ENCODE measurements at places on chromosomes 7 and 10. TPM values are rescaled to one million over a fixed set of nuclear protein-coding genes. Genes with fewer than 3 reads are reported as not detected.
A peak's percentile ranks its signal among the peaks of the same experiment; 100 is the strongest.

The IGFBP1 gene
- total RNA-seq, result 0.24 TPM

The LEP gene
- not detected for total RNA-seq

The CDC14C gene
- total RNA-seq, result 0.22 TPM

The NPC1L1 gene
- 21.2 TPM for total RNA-seq

The UPK3BL2 gene
- 9.4 TPM for total RNA-seq

DNA sequence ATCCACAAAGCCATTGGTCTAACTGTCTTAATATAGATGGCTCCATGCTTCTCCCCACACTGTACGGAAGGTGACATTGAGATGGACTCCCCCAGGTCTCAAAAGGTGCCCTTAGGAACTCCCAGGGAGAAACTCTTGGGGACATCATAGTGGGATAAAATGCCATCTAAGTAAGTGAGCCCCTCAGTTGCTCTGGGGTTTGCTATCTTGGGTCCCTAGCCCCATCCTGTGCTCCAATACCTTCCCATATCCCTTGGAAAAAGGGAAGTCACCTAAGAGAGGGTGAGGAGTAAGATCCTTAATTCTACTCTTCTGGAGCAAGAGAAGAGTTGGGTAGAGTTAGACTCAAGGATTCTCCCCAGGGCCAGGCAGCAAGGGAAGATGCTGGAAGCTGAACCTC, 7.9 kb downstream of the PRRT4 start:
- no peak overlapping the region for H3K4me3 ChIP-seq
- DNase-seq, result no peak
- H3K36me3 ChIP-seq, result no peaks in the 10 kb centered on the region
- peaks cover 75% of the 10 kb centered on the region for H3K27me3 ChIP-seq
- no peak overlapping the region for H3K27ac ChIP-seq

DNA sequence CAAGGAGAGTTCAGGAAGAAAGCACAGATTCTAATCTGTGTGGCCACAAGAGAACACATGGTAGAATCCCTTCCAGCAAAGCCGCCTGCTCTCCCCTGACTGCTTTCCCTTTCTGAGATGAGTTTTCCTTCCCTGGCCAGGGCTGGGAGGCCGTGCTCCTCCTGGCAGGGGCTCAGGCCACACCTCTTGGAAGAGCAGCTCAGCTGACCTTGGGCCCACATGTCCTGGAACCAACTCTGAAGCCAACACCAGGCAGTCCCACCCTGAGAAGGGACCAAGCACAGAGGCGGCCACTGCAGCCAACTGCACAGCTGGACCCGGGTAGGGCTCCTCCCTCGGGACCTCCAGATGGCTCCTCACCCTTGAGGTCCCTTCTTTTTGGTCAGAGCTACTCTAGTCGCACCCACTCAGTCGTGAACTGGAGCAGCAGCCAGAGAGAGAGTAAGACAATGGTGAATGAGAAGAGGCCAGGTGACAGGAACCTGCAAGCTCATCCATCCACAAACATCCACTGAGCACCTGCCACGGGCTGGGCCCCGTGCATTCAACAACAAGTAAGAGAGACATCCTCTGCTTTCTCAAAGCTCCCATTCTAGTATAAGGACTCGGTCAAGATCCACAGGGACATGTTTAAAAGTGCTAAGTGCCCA, 40.3 kb downstream of the FAM53B start:
- no peak for DNase-seq
- no peak overlapping the region for H3K4me3 ChIP-seq
- H3K36me3 ChIP-seq, result peaks cover 14% of the 10 kb centered on the region
- H3K27me3 ChIP-seq, result no peaks in the 10 kb centered on the region
- peaks cover 27% of the 10 kb centered on the region for H3K4me1 ChIP-seq

GRCh38 chr7:137576481-137576880, 232.9 kb upstream of the PTN start:
- no peak overlapping the region for H3K27ac ChIP-seq
- H3K4me1 ChIP-seq, result no peaks in the 10 kb centered on the region
- DNase-seq, result no peak
- no peaks in the 10 kb centered on the region for H3K27me3 ChIP-seq
- no peaks in the 10 kb centered on the region for H3K36me3 ChIP-seq

DNA sequence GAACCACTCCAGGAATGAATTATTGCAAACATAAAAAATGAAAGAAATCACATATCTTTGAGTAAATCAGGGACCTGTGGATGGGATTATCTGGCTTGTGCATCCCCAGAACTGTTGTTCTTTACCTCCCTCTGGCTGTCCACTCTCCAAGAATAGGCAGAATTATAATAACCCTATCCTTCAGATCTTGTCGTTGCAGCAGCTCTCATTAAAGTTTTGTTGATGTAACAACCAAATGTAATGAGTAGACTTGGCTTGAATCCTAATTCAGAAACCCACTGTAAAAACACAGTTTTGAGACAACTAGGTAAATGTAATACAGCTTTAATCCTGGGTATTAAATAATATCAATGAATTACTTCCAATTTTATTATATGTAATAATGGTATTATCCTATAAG, 16.2 kb downstream of the LSM5 start:
- no peak overlapping the region for H3K4me3 ChIP-seq
- H3K36me3 ChIP-seq, result no peaks in the 10 kb centered on the region
- no peak for DNase-seq
- H3K4me1 ChIP-seq, result no peaks in the 10 kb centered on the region

- no peaks in the 10 kb centered on the region for H3K27me3 ChIP-seq
- DNase-seq, result no peak
- H3K27ac ChIP-seq, result no peak overlapping the region
- peaks cover 1% of the 10 kb centered on the region for H3K36me3 ChIP-seq
- no peak overlapping the region for H3K4me3 ChIP-seq
These were observed 155.4 kb downstream of the DIP2C start for GRCh38 chr10:534047-534566.

DNA sequence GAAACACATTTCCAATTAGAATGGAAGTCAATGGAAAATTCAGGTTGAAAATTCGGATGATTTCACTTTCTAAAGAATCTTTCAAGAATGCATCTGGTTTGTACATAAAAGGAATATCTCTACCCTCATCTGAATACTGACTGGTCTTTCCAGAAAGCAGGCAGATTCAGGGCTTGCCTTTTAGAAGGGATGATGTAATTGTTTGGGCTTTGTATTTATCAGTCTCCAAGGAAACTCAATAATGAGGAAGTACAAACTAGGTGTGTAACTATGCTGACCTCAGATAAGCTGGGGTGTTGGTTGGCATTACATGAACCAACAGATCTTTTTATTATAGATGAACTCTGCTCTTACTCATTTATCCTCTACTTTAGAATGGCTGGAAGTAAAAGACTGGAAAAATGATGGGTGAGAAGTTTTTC, 24.1 kb downstream of the PDLIM1 start:
- DNase-seq, result no peak
- peaks cover 48% of the 10 kb centered on the region for H3K4me1 ChIP-seq
- no peaks in the 10 kb centered on the region for H3K27me3 ChIP-seq
- H3K27ac ChIP-seq, result peak overlapping the region; percentile 97

- no peak for DNase-seq
- no peak overlapping the region for H3K27ac ChIP-seq
- no peak overlapping the region for H3K4me3 ChIP-seq
- peaks cover 3% of the 10 kb centered on the region for H3K27me3 ChIP-seq
- H3K36me3 ChIP-seq, result no peaks in the 10 kb centered on the region
These were observed 123.3 kb downstream of the PAXIP1 start for GRCh38 chr7:154879629-154880028.

DNA sequence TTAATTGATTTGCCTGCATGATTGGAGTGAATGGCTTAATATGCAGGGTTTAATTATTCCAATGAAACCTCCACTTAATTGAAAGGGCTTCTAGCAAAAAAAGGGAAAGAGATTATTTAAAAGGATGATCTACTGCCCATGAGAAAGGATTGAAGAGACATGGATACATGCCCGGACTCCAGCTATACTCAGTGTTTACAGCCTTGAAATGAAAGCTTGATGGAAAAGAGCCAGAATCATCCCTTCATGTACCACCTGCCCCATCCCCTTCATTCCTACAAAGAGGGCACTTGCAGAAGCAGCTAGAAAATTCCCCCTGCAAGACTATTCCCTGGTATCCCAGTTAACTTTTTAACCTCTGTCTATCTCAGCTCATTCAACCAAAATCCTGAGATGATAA, 78.4 kb downstream of the CARD11 start:
- no peak for DNase-seq
- H3K4me1 ChIP-seq, result no peaks in the 10 kb centered on the region
- H3K4me3 ChIP-seq, result no peak overlapping the region
- H3K27ac ChIP-seq, result no peak overlapping the region
- H3K36me3 ChIP-seq, result peaks cover 3% of the 10 kb centered on the region

DNA sequence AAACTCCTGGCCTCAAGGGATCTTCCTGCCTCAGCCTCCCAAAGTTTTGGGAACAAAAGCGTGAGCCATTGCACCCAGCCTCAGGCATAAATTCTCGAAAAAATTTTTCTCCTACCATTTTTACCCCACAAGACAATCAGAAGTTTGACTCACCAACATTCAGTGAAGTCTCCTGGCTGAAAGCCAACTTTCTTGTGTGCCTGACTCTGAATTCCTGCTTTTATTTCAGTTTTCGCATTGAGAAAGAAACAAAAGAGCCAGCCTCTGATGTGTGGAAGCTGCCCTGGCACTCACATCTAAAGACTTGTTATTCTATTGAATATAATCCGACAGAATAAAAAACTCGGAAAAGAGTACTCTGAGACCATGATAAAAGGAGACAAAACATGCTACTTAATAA, 402.9 kb downstream of the MAGI2 start:
- no peaks in the 10 kb centered on the region for H3K27me3 ChIP-seq
- H3K4me3 ChIP-seq, result no peak overlapping the region
- H3K27ac ChIP-seq, result no peak overlapping the region
- peaks cover 2% of the 10 kb centered on the region for H3K4me1 ChIP-seq
- H3K36me3 ChIP-seq, result peaks cover 5% of the 10 kb centered on the region

GRCh38 chr7:123763191-123763661, 14.4 kb upstream of the WASL start:
- no peak overlapping the region for H3K27ac ChIP-seq
- H3K36me3 ChIP-seq, result peaks cover 3% of the 10 kb centered on the region
- peaks cover 2% of the 10 kb centered on the region for H3K4me1 ChIP-seq
- no peak for DNase-seq
- no peak overlapping the region for H3K4me3 ChIP-seq
- H3K27me3 ChIP-seq, result no peaks in the 10 kb centered on the region

DNA sequence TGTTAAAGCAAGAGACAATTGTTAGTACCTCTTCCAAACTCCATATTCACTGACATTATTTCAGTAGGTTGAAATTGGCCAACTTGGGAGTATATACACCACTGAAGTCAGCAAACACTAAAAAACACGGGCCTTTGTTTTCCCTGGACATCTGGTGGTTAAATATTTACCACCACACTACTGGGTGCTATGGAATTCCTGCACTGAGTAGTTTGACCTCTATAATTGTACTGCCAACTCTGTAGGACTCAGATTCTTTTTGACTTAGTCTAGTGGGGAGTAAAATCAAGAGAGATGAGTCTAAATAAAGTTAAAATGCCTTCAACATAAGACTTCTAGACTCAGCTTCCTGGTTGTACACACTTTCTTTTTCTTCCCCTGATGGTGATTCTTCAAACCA, 41.3 kb upstream of the TES start:
- peaks cover 20% of the 10 kb centered on the region for H3K27me3 ChIP-seq
- no peak for DNase-seq
- H3K36me3 ChIP-seq, result no peaks in the 10 kb centered on the region
- no peak overlapping the region for H3K4me3 ChIP-seq
- H3K4me1 ChIP-seq, result peaks cover 32% of the 10 kb centered on the region

DNA sequence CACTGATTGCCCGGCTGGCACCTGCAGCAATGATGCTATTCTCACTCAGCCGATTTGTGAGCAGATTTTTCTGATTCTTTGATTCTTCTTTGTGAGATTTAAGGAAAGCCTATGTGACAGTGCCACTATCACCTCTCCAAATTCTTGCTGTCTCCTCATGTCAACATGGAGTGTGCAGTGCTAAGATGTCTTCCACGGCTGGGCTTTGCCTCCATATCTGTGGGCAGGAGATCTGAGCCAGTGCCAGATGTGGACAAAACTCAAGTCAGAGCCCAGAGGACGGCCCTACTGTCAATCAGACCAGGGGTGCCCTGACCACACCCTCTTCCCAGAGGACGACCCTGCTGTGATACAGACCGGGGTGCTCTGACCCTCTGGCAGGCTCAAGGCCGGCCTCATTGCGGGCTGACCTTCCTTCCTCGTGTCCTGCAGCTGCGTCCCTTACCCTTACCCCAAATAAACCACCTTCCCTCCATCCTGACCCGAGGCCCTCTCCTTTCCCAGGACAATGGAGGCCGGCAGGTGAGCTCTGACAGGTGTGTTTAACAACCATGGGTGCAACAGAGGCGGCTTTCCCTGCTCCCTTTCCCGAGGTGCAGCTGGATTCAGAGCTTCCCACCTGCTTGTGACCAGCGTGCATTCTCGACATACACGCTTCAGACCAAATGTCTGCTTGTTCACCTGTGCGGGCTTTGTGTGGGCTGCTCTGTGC, 221.4 kb downstream of the ADARB2 start:
- no peak overlapping the region for H3K4me3 ChIP-seq
- no peak for DNase-seq
- H3K27ac ChIP-seq, result no peak overlapping the region
- H3K27me3 ChIP-seq, result peaks cover 3% of the 10 kb centered on the region
- no peaks in the 10 kb centered on the region for H3K4me1 ChIP-seq

DNA sequence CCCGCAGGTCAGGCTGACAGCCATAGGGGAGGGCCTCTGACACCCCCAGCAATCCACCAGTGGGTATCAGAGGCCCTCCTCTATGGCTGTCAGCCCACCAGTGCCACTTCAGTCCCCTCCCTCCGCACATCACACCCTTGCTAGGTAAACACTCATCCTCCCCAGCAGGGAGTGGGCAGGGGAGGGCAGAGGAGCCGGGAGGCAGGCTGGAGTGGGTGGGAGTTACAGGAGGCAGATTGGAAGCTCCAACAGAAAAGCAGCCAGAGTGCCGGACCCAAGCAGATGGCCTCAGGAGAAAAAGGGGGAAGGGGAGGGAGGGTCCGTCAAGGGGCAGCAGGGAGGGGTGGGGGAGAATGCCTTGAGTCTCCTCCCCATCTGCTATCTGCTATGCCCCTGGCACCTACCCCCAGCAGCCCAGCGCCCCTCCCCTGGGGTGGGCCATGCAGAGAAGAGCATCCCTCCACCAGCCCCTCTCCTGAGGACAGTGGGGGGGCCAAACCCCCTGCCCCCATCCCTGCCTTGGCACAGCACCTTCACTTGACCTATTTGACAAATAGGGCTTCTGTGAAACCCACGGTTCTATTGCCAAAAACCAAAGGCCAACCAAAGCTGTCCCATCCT, 2.4 kb downstream of the RASGEF1A start:
- no peaks in the 10 kb centered on the region for H3K4me1 ChIP-seq
- no peaks in the 10 kb centered on the region for H3K36me3 ChIP-seq
- no peak overlapping the region for H3K27ac ChIP-seq
- DNase-seq, result no peak

DNA sequence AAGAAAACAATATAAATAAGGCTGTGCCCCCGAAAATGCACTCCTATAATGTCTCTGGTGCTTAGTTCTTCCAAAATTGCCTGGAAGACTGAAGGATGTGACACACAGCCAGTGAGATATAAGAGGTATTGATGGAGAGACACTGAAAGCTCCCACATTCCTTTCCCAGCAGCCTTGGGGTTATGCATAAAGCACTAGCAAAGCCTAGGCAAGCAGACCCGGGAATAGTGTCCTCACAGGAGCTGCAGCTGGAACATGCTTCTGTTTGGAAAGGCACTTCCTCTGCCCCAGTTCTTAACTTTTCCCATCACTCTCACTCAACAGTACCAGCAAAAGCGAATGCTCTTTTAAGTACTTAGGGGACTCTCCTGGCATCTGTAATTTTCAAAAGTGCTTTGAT, 178.0 kb downstream of the AMPH start:
- no peaks in the 10 kb centered on the region for H3K36me3 ChIP-seq
- no peaks in the 10 kb centered on the region for H3K27me3 ChIP-seq
- H3K27ac ChIP-seq, result no peak overlapping the region
- no peak overlapping the region for H3K4me3 ChIP-seq
- no peak for DNase-seq
